Stimulated activated CD4-positive, alpha-beta T cell treated with anti-CD3 and anti-CD28 coated beads, Interleukin-15, amount 100 ng/mL, for 48 hours (primary cell): ENCODE measurements at places on chromosomes 6 and 20.

DNA sequence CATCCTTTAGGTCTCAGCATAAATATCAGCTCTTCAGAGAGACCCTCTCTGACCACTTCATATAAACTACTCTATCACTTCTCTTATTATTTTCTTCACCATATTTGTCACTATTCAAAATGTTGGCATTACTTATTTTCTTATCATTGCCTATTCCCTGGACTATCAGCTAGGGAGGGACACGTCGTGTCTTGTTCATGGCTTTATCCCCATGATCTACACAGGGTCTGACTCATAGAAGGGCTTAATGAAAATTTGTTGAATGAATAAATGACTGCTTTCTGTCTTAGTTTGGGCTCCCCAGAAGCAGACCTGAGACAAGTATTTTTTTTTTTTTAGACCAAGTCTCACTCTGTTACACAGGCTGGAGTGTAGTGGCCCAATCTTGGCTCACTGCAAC lies 3.0 kb upstream of the CDK5RAP1 start:
- no peak for DNase-seq

GRCh38 chr6:153031335-153031955 lies 28.9 kb upstream of the MTRF1L start:
- DNase-seq, result no peak

- DNase-seq, result no peak
Measured at GRCh38 chr20:49694450-49695071, 19.1 kb downstream of the B4GALT5 start.

DNA sequence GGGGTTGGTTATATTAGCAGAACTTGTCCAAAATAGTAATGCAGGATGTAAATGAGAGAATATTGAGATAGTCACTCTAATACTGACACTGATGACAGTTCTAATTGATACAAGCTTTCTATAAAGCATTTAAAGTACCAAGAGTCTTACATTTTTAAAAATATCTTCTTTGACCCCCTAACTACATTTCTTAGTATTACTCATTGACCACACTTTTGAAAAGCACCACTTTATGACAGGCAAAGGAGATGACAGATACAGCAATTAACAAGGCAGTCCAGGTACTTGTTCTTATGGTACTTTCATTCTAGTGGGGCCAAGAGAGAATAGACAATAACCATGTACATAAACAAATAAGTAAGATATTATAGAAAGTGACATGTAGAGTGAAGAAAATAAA lies 139.4 kb upstream of the EYA4 start:
- no peak for DNase-seq

DNA sequence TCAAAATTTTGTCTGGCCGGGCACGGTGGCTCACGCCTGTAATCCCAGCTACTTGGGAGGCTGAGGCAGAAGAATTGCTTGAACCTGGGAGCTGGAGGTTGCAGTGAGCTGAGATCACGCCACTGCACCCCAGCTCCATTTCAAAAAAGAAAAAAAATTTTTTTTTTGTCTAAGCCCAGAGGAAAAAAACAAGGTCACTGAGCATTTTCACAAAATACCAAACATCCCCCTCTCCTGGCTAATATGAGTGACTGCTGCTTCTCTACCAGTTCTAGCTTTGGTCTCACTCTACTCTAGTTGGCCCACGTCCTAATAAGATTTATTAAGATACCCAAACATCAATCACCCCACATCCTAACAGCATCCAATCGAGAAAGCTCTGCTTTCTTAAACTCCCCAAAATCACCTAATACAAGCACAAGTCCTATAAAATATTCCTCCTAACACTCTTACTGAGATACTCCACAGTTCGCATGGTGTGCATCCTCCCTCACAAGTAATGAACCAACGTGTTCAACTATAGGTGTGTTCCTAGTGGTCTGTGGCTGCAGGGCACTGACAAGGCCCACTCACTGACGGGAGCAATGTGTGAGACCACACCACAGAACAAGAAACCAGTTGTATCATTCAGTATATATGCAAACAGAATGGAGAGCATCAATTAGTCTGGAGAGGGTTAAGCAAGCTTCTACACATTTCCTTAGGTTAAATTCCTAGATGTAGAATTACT lies 64.2 kb downstream of the FKBP5 start:
- DNase-seq, result no peak
